ENCODE measurements at places on chromosomes 11 and 22.

DNA sequence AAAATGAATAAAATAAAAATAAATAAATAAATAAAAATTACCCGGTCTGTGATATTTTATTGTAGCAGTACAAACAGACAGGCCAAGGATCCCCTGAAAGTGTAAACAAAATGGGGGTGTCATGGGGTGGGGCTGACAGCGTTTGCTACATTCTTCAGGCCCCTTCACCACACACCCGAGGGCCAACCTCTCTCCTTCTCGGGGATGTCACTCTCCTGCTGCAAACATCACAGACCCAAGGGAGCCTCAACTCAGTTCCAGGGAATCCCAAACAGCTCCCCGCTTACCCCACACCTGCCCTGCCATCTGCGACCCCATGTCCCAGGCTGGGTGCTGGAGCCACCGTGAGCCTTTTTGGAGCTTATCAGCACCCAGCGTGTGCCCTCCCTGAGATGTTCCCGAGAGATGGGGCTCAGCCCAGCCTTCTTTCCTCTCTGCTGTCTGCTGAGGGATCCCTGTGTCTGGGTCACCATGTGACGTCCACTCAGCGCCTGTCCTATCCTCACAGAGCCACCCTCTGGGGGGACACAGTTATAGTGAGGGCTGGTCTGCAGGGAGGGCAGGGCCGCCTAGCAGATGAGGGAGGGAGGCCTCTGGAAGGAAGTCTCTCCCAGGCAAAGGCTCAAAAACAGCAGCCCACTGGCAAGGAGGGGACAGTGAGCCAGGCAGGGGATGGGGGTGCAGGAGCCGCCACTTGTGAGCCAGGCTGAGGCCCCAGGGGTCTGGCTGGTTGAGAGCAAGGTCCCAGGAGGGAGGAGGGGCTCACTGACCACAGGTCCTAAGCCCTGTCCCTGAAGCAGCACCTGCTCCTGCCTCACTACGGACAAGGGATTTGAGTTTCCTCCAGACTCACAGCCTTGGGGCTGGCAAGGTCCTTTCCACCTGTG lies 1041.6 kb downstream of the BRD1 start:
- DNase-seq, result no peak

GRCh38 chr11:119901657-119902577 lies 172.9 kb upstream of the NECTIN1 start:
- DNase-seq, result no peak

DNA sequence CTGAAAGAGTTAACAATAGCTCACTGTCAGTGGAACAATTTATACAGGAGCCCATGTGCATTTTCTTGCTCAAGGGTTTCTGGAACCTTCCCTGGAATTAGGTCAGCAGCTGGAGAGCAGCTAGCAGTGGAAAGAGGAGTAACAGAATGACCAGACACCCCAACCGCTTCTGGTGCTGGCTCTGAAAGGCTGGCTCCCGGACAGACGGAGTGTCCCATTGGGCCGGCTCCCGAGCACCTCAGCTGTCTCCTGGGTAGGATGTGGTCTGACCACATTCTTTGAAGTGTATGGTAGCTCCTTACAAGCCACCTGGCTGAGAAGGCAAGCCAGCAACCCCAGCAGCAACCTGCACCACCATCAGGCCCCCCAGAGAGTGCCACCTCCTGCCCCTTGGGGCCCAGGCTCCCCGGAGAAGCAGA lies 44.7 kb downstream of the ABTB2 start:
- DNase-seq, result no peak

DNA sequence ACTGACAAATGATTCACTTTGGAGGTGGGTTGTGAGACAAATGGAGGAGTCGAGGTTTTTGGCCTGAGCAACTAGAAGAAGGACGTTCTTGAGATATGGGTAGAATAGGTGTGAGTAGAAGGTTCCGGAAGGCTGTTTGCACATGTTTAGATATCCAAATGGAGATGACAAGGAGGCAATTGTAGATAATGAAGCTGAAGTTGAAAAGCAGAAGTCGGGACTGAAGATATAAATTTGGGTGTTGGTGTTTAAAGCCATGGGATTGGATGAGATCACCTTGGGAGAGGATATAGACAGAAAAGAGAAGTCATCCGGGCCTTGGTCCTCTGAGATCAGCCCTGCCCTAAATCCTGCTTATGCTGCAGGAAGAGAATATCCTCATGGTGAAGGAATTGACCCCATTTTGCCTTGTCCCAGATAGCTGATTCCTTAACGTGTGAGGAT lies 75.5 kb upstream of the CD44 start:
- DNase-seq, result no peak

- DNase-seq, result no peak
Observed at GRCh38 chr11:122815900-122816299, 22.4 kb upstream of the CRTAM start.

DNA sequence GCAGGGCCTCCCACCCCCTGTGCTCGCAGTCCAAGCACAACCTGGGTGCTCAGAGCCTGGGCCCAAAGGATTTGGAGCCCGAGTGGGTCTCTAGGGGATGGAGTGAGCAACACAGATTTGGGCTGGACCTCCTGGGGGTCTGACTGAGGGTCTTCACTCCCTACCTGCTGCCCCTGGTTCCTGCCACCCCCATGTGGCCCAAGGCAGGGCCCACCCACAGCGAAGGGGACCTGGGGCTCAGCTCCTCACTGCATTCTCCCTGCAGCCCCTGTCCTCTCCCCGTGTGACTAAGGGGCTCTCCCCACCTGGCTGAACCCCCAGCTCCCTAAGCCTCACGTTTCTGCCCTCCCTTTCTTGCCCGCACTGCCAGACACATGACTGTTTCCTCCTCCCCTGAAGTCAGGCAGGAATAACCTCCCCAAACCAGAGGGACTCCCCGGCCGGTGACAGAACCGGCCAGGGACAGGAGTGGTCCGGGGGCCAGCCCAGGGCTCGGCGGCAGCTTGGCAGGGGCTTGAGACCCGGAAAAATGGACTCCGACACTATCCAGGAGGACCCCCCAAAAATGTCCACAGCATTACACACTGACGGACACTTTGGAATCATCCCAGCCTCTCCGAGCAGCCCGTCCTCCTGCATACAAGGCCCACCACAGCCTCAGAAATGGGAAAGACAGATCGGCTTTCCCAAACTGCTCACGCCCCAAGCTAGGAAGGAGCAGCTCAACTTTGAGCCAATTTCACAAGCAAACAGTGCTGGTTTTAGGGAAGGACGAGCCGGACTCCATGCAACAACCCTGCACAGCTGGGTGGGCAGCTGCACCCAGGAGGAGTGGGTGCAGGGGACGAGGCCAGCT lies 57.8 kb downstream of the BRD1 start:
- no peak for DNase-seq

DNA sequence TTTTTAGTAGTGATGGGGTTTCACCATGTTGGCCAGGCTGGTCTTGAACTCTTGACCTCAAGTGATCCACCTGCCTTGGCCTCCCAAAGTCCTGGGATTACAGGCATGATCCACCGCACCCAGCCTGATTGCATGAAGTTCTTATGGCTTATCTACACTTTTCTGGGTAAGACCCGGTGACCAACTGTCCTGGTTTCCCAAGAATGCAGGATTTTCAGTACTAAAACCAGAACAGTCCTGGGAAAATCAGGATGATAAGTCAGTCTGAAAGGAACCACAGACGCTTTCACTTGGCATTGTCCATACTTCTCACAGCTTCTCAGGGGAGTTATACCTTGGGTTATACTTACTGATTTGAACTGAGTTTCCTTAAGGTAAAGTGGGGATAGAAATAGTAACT lies 1.4 kb upstream of the BPIFC start:
- no peak for DNase-seq

- no peak for DNase-seq
Observed at GRCh38 chr11:100581318-100581717, 105.8 kb upstream of the ARHGAP42 start.

DNA sequence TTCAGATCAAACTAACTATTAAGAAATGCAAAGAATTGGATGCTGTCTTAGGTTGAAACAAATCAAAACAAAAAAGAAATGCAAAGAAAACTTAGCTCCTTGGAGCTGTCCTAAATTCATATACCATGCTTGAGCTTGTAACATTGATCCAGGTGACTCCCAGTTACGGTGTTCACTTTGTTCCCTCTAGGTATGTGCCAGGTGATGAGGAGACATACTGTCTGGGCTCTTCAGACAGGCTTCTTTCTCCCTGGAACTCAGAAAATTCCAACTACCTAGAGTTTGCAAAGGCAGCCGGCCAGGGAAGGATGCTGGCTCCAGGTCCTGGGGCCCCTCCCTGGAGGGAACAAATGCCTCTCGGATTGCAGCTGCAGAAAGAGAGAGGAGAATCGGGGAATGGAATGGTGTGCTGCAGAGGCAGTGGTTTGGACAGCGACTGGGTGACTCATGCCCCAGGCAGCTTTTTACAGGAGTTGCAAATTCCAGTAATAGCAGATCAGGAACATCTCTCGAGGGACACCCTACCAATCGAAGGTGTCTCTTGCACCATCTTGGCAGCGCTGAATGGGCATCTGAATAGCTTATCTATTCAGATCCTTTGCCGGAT lies 12.3 kb upstream of the ASPHD2 start:
- DNase-seq, result no peak

DNA sequence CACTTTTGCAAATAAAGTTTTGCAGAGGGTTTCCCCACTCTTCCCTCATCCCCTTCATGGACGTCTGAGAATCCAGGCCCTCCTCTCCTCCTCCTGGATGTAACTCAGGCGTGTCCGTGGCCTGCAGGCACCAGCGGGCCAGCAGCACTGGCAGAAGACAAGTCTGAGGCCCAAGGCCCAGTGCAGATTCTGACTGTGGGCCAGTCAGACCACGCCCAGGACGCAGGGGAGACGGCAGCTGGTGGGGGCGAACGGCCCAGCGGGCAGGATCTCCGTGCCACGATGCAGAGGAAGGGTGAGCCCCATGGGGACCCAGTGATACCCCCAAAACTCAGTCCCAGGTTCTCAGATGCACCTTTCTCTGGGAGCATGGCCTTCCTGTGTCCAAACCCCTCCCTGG lies 14.4 kb downstream of the TUB start:
- no peak for DNase-seq

DNA sequence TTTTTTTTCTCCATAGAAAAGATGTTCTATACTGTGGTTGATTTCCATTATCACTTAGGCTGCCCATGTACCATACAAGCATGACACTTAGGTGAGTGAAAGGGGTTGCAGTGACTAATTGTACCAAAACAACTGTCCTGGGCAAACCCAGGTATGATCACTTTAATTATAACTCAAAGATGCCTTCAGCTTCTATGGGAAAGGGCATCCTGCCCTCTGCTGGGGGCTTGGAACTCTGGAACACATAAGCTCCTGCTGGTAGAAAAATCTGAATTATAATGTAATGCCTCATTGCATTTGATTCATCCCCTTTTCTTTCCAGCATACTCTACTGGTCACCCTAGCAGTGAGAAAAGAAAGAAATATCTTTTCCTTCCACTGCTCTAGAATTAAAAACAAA lies 206.3 kb downstream of the DDX10 start:
- DNase-seq, result peak; percentile 40

GRCh38 chr11:6321961-6322362 lies 1.7 kb upstream of the CAVIN3 start:
- DNase-seq, result peak; percentile 73

- peak; percentile 22 for DNase-seq
Observed at GRCh38 chr11:1825039-1825740, 9.6 kb upstream of the SYT8 start.

GRCh38 chr22:47783433-47784366 lies 1021.2 kb downstream of the TBC1D22A start:
- no peak for DNase-seq

- peak; percentile 94 for DNase-seq
Observed at GRCh38 chr22:44684506-44685383, 17.3 kb upstream of the PRR5 start.

GRCh38 chr22:27808451-27809225 lies 7.1 kb upstream of the MN1 start:
- DNase-seq, result no peak

- DNase-seq, result no peak
Observed at GRCh38 chr11:6611963-6612212, 128 bp downstream of the TAF10 start.

- DNase-seq, result no peak
Observed at GRCh38 chr22:48112687-48113521, 1350.5 kb downstream of the TBC1D22A start.

GRCh38 chr11:4684631-4685285 lies 12.9 kb downstream of the OR51E2 start:
- DNase-seq, result no peak

- no peak for DNase-seq
Observed at GRCh38 chr22:48423481-48423911, 1404.2 kb downstream of the BRD1 start.

DNA sequence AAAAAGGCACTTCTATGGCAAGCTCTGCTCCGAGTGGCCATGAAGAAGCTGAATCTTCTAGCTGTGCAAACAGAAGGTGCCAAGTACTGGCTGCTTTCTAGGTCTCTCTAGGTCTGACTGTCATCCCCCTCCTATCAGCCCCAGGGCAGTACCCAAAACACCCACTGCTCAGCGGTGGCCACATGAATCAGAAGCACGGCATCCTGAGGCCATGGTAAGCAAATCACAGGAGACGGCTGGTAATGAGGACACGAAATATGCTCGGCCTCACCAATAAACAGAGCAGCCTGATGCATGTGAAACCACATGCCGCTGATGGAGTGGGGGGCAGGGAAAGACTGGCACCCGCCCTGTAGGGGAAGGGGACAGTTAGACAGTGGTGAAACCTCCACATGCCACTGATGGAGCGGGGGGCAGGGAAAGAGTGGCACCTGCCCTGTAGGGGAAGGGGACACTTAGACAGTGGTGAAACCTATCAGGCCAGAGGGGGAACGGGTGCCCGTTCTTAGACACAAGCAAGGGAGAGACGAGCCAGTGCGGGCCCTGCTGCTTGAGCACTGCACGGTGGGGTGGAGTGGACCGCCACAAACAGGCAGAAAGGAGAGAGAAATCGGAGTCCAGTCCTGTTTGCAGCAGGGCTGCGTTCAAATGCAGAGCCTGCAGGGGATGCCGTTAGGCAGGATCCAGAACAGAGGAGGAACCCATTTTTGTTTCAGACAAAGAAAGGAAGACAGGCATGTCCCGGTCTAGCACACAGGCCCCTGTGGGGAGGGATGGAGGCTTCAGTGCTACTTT lies 29.9 kb upstream of the MOB2 start:
- DNase-seq, result no peak

GRCh38 chr11:64924910-64925284 lies 408 bp downstream of the PPP2R5B start:
- no peak for DNase-seq

- no peak for DNase-seq
Observed at GRCh38 chr11:62025487-62026105, 58.2 kb upstream of the FTH1 start.

- no peak for DNase-seq
Observed at GRCh38 chr22:49432897-49433443, 394.7 kb downstream of the BRD1 start.

DNA sequence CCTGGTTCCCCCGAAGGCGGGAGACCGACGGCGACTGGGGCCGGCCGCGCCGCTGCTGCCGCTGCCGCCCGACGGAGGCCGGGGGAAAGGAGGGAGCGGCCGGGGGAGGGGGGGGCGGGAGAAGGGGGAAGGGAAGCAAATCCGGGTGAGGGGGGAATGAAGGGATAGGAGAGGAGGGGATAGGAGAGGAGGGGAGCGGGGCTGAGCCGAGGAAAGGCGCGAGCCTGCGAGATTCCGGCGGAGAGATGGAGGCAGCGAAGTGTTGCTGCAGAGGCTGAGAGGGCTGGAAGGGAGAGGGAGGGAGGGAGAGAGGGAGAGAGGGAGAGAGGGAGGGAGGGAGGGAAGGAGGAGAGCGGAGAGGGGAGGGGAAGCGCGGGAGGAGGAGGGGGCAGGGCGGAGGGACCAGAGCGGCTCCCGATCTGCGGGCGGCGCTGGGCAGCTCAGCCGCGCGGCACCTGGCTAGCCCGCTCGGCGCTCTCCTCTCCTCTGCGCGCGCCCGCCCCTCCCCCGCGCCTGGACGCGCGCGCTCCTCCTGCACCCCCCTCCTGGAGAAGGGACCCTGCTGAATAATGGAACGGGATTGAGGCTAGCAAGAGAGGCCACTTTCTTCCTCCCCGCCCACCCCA lies 52.3 kb downstream of the SLC22A12 start:
- DNase-seq, result peak; percentile 84
